Bladder microvascular endothelial cell (primary cell): ENCODE measurements at places on chromosomes 1 and 21. TPM values are rescaled to one million over a fixed set of nuclear protein-coding genes. Genes with fewer than 3 reads are reported as not detected.

RGL1 gene
- total RNA-seq: 11.7 and 27.3 TPM in 2 replicates

TIE1 gene
- 740 and 1,208 TPM in 2 replicates for total RNA-seq

MROH9 gene
- not detected in 2 replicates for total RNA-seq

HRNR gene
- not detected in 2 replicates for total RNA-seq

ASPM gene
- total RNA-seq: 17.7 and 26.7 TPM in 2 replicates
